ENCODE measurements at places on chromosomes 7 and 10. TPM values are rescaled to one million over a fixed set of nuclear protein-coding genes. Genes with fewer than 3 reads are reported as not detected.

The WASL gene
- total RNA-seq, result 32.5 TPM

GRCh38 chr10:89030791-89031190 is 40.2 kb downstream of the FAS start:
- no peak for DNase-seq

The GSDME gene
- 7.5 TPM for total RNA-seq

DNA sequence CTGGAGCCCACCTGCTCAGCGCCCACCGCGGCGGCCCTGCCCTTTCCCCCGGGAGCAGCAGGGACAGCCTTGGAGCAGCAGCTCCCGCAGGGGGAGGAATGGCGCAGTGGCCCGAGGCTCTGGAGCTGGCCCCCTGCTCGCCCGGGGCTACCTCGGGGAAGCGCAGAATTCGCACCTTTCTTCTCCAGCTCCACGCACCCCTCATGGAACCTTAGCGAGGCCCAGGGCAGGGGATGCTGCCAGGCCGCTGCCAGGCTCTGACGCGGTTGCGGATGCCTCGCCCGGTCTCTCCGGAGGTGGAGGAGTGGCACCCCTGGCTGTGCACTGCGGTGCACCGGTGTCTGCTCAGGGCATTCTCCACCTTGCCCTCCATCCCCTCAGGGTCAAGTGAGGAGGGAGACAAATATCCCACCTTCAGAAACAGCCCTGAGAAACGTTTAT is 84.9 kb upstream of the MKI67 start:
- DNase-seq, result no peak

The ENKUR gene
- total RNA-seq, result not detected

The KCNH2 gene
- 61.9 TPM for total RNA-seq

DNA sequence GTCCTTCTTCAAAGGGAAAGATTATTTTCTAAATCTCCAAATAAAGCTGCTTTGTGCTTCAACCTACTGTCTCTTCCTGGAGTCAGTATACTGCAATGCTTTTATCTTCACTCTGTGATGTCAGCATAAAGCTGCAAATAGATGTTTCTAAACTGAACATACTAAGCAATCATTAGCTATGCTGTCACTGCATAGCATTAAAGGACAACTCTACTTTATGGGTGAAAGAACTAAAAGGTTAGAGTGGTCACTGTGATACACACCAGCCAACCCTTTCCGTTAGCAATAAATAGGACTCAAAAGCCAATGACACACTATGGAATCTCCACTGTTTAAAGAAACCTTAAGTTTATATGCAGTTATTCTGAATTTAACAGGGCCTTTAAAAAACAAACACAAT is 1.8 kb downstream of the CCDC186 start:
- no peak for DNase-seq

The GCK gene
- total RNA-seq, result 3.7 TPM

- no peak for DNase-seq
These were observed 107.8 kb downstream of the SRI start for GRCh38 chr7:88111954-88112471.

The MMD2 gene
- not detected for total RNA-seq

GRCh38 chr7:133904776-133905175 is 222.4 kb upstream of the LRGUK start:
- DNase-seq, result no peak

DNA sequence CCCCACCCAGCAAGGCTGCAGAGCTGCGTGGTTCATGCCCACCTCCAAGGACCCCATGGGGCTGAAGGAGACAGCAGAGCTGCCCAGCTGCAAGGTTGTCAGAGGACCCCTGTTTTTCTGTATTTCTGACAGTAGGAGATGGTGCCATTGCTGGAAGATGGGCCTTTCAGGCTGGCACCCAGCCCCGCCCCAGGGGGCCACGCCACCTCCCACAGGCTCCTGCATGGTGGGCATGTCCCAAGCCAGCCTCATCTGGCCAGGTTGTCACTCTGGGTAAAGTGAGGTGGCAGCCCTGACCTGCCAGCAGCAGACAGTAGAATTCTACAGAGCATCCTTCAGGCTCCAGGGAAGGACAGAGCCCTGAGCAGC is 75.5 kb upstream of the RET start:
- no peak for DNase-seq

DNA sequence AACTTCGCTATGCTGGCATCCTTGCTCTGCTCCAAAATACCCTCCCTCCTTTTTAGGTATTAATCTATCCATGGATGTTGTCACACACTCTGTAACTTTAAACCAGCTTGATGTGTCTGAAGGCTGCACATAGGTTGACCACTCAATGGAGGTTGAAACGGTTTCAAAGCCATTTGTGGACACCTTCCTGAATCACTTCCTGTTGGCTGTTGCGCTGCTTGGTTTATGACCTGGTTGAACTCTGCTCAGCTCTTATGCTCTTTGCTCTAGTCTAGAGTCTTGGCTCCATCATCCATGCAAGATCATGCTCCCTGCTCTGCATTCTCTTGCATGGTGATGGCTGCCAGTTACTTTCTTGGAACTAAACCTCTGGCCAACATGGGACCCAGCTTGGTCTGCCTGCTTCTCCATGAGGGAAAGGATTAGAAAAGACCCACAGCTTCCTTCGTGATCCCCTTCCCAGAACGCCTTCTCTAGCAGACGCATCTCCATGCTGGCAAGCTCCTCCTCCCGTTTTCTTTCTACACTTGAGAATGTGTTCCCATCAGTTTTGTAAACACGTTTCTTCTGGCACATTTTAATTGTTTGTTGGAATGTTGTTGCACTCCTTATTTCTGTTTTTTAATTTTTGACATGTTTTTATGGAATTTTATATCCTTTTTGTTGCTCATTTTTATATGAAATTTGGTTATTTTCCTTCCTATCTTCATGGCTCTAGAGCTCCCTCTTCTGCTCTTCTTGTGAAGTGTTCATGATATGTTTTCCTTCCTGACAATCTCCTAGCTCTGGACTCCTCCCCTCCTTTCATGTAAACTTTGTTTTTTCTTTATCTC is 149.8 kb downstream of the XPNPEP1 start:
- no peak for DNase-seq

DNA sequence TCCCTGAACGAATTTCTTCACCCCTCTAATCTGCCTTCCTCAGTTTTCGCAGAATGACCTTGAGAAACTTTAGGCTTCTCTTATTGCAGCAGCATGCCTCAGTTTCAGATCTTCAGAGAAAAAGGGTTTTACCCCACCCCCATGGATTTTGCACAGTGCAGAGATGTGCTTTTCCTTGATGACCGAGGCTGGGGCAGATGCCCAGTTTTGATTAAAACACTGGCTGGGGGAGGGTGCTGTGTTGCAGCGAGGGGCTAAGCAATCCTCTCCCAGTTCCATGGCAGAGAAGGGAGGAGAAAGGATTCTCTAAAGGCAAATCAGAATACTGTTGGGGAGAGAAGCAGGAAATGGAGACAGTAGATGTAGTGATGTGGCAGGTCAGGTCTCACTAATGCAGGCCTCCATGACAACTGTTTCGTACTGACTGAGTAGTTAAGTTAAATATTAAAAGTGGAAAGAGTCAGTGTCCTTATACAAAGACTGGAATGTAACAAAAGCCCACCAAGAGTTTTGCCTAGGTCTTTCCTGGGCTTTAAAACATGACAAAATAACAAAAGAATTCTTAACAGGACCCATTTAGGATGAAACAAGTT is 50.8 kb upstream of the PDZD8 start:
- peak; percentile 20 for DNase-seq

DNA sequence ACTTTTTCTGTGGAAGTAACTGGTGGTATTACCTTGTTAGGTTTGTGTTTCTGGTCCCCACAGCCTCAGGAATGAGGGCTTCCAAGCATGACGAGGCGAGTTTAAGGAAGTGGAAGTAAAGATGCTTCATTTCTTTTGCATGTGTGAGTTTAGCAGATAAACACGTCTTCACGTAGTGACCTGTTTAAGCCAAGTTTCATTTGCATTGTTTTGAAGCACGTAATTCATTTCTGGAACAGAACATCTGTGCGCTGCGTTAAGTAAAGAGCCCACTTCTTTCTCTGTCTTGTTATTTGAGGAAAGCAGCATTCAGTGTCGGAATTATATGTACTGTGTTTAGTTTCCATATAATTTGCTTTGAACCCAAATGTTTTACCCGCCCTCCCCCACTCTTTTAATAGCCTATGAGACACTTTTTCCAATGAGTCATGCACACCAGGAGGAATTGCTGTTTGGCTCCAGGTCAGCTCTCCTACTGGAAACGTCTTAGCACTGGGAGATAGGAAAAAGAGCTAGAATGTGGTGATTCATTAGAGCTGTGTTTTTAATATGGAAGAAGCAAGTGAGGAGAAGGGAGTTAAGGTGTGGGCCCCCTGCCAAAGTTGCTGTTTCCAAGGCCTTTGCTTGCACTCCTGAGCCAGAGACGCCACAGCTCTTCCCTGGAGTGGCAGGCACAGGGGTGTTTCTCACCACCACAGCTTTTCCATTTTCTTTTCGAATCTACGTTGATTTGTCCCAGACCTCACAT is 36.7 kb downstream of the BTBD16 start:
- DNase-seq, result peak; percentile 83

DNA sequence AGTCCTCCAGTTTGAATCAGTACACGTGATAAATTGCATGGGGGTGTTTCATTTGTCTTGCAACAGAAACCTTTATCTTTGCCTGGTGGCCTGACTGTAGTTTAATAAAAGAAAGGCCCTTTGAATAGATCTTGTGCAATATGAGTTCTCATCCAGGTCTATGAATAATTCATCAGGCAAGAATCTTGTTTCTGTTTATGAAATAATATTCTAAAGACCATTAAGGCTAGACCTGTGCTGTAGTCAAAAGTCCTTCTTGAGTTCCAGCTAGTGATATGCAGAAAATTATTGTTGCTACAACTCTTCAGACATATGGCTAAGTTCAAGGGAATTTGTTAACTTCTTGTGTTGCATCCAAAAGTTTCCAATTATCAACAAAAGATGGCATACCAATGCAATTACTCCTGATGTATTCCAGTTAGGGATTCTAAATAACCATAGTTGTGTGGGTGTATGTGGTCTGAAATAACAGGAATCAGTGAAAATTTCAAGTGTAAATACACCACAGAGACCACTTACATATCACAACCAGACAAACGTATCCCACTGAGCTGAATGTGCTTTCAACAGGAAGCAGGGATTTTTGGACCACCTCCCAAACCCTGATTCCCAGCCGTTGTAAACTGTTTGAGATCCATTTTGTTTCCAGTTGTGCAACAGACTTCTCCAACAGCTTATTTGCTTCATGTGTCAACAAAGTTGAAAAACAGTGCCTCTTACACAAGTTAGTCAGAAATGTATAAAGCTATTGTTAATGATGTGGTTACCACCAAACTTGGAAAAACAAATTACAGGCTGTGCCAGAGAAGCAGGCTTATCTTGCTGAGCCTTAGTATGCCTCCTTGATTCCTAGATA is 54.7 kb upstream of the BICC1 start:
- DNase-seq, result no peak

DNA sequence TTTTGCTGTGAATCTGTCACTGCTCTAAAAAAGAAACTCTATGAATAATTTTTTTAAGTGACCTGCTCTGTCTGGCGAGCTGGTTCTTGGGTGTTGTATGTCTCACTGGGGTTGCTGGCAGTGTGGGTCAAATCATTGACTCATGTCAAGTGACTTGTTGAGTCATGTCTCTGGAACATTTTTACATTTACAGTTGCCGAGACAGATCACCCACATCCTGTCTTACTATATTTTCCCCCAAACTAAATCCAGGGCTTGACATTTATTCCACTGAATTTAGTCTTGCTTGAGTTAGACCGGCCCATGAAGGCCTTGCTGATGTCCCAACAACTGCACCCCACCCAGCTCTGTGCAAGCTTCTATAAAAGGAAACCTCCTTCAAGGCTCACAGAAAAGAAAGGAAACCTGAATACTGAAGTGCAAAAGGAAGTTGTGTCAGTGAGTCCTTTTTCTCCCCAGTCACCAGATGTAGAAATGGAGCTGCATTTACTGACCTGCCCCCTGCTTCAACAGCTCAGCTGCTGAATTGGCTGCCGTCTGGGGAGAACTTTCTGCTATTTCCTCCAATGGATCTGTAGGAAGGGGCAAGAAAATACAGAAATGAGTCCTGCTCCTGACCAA is 290.3 kb downstream of the TNS3 start:
- DNase-seq, result no peak

GRCh38 chr10:88361494-88361893 is 221.6 kb downstream of the RNLS start:
- DNase-seq, result no peak

DNA sequence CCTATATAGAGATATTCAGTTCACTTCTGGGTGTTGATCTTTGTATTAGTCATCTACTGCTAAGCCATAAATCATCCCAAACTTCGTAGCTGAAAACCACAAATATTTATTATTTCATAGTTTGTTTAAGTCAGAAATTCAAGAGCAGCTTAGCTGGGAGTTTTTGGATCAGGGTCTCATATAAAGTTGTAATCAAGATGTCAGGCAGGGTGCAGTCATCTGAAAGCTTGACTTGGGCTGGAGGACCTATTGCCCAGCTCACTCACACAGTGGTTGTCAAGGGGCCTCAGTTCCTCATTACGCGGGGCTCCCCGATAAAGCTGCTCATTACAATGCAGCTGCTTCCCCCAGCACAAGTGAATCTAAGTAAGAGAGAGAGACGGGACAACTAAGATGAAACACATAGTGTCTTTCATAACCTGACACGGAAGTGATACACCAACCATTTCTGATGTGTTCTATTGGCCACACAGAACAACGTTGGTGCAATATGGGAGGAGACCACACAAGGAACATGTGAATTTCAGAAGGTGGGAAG is 15.7 kb downstream of the PPP1R3C start:
- no peak for DNase-seq

The PGAM2 gene
- 322 TPM for total RNA-seq

GRCh38 chr10:6027929-6028328 is 34.2 kb downstream of the IL2RA start:
- DNase-seq, result peak; percentile 43

DNA sequence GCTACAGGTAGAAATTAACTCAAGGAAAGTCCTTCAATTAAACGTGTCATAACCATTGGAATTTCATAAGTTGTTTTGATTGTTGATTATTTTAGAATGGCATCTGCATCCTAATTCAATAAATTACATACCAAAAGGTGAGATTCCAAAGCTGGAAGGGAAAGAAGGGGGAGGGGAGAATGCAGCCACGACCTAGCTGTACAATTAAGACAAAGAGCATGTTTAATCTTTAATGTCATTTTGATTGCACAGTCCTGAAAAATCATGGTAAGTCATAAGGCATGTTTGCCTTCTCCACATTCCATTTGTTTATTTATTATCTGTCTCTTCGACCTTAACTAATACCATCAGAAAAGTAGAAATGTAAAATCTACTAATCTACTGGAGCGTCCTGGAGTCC is 358.1 kb downstream of the FRMD4A start:
- DNase-seq, result no peak

DNA sequence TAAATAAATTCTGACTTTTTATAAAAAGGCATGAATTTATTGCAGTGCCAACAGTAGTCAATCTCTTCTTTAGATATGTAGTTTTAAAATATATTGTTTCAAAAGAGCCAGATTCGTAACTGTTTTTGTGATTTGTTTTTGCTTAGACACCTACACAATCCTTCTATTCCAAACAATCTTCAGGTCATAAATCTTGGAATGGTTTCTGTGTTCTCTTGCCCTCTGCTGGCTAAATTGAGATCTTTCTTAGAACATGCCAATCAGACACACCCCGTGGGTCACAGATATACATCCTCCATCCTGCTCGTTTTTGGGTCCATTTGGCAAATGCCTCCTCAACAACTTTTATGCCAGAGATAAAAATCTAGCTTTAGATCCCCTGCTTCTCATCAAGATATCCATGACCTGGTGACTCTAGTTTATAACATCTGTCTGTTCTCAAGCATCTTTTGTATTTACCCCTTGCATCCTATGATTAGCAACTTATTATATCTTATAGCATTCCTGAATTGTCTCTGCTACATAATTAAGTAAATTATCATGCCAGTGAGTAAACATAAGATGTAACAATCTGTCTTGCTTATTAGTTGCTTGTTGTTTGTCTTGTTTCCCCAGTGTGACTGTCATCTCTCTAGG is 35.3 kb upstream of the IFRD1 start:
- DNase-seq, result no peak
